ENCODE measurements at places on chromosomes 5 and 9. TPM values are rescaled to one million over a fixed set of nuclear protein-coding genes. Genes with fewer than 3 reads are reported as not detected.

DNA sequence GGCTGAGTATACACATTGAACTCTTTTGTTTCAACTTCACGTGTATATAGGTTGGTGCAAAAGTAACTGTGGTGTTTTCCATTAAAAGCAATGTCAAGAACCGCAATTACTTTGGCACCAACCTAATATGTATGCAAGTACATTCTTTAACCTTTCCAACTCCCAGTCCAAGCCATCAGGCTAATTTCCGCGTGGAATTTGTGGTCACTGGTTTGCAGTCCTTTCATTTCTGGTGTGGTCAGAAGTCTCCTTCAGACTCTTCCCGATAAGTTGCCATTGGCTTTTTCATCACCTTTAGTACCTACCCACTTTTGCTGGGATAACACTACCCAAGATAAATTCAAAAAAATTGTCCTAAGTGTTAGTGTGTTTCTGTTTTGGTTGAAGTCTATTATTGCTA lies 84.0 kb downstream of the RGS3 start:
- DNase-seq: no peak
- no peak overlapping the region for H3K4me3 ChIP-seq
- no peak overlapping the region for H3K27ac ChIP-seq
- no peaks in the 10 kb centered on the region for H3K27me3 ChIP-seq
- peaks cover 8% of the 10 kb centered on the region for H3K4me1 ChIP-seq
- no peaks in the 10 kb centered on the region for H3K36me3 ChIP-seq

DNA sequence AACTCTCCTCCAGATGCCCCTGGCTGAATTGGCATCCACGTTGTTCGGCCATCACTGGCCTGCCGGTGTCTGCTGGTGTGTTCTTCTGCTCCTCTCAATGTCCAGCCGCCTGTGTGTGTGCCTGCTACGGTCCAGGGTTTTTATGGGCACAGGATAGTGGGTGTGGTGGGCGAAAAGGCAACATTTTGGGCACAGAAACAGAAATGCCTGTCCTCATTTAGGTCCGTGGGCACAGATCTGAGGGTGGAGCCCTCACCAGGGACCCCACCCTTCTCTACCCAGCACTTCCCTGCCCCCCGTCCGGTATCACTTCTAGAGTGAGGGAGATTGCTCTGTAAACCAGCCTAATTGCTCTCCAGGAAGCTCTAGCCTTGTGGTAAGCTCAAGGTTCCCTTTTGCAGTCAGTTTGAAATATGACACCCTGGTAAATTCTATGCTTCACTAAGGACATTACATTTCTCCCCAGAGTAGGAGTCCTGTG lies 410.1 kb downstream of the MAT2B start:
- no peak overlapping the region for H3K4me3 ChIP-seq
- H3K36me3 ChIP-seq: no peaks in the 10 kb centered on the region
- H3K27me3 ChIP-seq: no peaks in the 10 kb centered on the region
- H3K27ac ChIP-seq: peak overlapping the region; percentile 69

DNA sequence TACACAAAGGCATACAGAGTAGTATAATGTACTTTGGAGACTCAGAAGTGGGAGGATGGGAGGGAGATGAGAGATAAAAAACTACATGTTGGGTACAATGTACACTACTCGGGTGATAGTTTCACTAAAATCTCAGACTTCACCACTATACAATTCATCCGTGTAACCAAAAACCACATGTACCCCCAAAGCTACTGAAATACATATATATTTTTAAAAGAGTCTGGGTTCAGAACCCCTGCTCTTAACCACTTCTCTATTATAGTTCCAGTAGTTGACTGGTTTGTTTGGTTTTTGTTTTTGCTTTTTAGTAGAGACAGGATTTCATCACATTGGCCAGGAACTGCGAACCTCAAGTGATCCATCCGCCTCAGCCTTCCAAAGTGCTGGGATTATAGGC lies 22.6 kb downstream of the SGTB start:
- H3K4me1 ChIP-seq: no peaks in the 10 kb centered on the region
- H3K36me3 ChIP-seq: peaks cover 3% of the 10 kb centered on the region
- no peak overlapping the region for H3K27ac ChIP-seq

DNA sequence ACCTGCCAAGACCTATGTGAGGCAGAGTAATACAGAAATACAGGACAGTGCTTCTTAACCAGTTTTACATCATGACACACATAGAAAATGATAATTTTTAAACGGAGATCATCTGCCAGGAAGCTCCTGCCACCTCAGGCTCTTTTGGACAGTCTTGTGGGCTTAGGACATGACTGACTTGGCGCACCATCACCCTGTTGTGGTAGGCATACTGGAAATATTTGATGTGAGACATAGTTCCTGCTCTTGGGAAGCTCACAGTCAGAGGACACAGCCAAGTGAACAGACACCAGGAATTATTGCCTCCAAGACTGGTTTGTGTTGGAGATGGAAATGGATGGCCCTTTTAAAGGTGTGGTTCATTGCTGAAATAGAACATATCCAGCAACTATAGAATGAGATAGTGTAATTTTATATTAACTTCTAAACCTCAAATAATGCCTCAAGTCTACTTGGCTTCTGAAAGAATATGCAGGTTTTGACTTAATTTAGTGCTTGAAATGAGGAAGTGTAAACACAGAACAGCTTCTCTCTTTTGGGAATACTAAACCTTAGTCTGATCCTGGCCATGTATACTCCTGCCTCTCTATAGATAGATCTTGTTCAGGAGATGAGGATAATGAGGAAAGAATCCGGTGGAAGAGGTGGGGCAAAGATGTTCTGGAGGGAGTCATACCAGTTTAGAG lies 19.7 kb downstream of the CPEB4 start:
- H3K27ac ChIP-seq: no peak overlapping the region
- no peaks in the 10 kb centered on the region for H3K4me1 ChIP-seq
- H3K36me3 ChIP-seq: no peaks in the 10 kb centered on the region
- H3K27me3 ChIP-seq: no peaks in the 10 kb centered on the region

DNA sequence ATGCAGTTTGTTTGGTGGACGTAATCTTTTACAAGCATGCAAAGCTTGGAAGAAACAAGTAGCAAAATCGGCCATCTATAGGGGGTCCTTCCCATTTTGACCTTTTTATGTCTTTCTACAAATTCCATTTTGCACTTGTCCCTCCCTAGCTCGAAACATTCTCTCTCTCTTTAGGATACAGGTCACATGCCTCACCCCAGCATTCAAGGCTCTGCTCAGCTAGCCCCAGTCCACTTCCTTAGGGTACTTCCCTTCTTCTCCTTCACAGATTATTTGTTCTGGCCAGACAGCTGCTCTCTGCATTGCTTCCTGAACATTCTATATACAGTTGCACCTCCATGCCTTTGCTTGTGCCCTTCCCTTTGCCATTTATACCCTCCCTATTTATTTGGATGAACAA lies 31.7 kb upstream of the TRIM14 start:
- H3K27ac ChIP-seq: no peak overlapping the region
- no peaks in the 10 kb centered on the region for H3K27me3 ChIP-seq
- DNase-seq: no peak

DNA sequence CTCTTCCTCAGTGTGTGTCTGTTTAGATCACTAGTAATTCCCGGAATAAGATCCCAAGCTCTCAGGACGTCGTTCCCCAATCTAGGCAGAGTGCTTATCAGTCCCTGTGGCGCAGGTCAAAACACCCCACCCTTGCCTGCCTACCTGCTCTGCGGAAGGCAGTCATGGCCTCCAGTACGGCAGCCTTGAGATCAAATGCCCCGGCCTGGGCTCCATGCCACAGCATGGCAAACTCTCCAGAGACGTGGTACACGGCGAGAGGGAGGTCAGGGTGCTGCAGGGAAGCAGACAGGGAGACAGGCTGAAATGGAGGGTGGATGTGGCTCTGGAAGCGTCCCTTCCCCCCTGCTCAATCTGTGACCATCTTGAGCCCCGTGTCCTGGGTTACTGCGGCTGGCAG lies 12.0 kb upstream of the HDHD3 start:
- H3K4me1 ChIP-seq: no peaks in the 10 kb centered on the region
- H3K27me3 ChIP-seq: no peaks in the 10 kb centered on the region
- no peak overlapping the region for H3K27ac ChIP-seq
- H3K36me3 ChIP-seq: peaks cover 61% of the 10 kb centered on the region
- no peak overlapping the region for H3K4me3 ChIP-seq

DNA sequence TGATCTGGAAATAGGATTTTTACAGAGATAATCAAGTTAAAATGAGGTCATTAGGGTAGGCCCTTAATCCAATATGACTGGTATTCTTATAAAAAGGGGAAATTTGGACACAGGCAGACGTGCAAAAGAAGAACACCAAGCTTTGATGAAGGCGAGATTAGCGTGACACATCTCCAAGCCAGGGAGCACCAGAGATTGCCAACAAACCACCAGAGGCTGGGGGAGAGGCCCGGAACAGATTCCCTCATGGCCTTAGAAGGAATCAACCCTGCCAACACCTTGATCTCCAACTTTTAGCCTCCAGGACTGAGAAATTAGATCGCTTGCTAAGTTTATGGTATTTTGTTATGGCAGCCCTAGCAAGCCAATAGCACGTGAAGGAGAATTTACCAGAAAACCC lies 10.8 kb upstream of the ARSI start:
- H3K27ac ChIP-seq: no peak overlapping the region
- no peaks in the 10 kb centered on the region for H3K4me1 ChIP-seq
- DNase-seq: no peak
- peaks cover 4% of the 10 kb centered on the region for H3K27me3 ChIP-seq
- no peaks in the 10 kb centered on the region for H3K36me3 ChIP-seq

DNA sequence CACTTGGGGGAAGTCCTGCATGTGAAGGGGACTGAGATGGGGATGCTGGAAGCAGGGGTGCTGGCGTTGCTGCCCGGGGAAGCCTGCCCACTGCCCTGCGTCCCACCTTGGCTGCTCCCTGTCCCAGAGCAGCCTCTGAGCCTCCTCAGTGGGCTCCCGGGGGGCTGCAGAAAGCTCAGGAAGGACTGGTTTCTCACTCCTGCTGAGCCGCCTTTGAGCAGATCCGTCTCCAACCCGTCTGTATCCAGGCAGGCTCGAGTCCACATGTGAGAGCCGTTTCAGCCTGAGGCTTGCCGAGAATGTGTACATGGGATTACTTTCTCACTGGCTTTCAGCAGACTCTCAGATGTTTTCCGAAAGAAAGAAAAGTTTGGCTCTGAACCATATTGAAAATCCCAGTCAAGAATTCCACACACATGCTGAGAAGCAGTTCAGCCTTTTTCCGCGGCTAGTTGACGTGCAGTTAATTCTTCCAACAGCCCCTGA lies 95.3 kb upstream of the COL5A1 start:
- H3K4me1 ChIP-seq: no peaks in the 10 kb centered on the region
- no peak overlapping the region for H3K4me3 ChIP-seq
- no peaks in the 10 kb centered on the region for H3K27me3 ChIP-seq
- no peaks in the 10 kb centered on the region for H3K36me3 ChIP-seq
- H3K27ac ChIP-seq: no peak overlapping the region

- H3K36me3 ChIP-seq: no peaks in the 10 kb centered on the region
- no peak overlapping the region for H3K4me3 ChIP-seq
- DNase-seq: no peak
- H3K4me1 ChIP-seq: no peaks in the 10 kb centered on the region
- H3K27me3 ChIP-seq: no peaks in the 10 kb centered on the region
Measured at GRCh38 chr5:32785611-32786254, 74.6 kb downstream of the NPR3 start.

GRCh38 chr5:10528056-10528816 lies 35.6 kb upstream of the ANKRD33B start:
- H3K27ac ChIP-seq: no peak overlapping the region
- H3K27me3 ChIP-seq: no peaks in the 10 kb centered on the region
- no peaks in the 10 kb centered on the region for H3K36me3 ChIP-seq
- no peaks in the 10 kb centered on the region for H3K4me1 ChIP-seq

DNA sequence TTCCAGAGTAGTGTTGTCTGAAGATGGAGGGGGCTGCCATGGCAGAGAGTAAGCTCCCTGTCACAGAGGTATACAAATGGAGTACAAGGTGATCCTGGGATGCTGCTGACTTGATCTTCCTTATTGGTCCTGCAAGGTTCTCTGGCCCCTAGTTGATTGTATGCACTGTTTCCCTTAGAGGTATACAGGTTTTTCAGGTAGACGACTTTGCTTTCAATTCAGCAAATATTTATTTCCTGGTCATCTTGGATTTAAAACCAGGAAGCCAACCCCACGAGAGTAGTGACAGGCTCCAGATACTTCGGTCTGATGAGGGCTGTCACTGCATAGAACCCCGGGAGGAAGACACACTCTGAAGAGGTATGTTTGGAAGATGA lies 16.5 kb upstream of the TRIM14 start:
- H3K36me3 ChIP-seq: peaks cover 19% of the 10 kb centered on the region
- no peak for DNase-seq
- no peak overlapping the region for H3K4me3 ChIP-seq
- H3K27ac ChIP-seq: no peak overlapping the region
- no peaks in the 10 kb centered on the region for H3K27me3 ChIP-seq

OMD gene
- 1.3 TPM for polyA plus RNA-seq
